ENCODE measurements at places on chromosomes 16 and 17. TPM values are rescaled to one million over a fixed set of nuclear protein-coding genes. Genes with fewer than 3 reads are reported as not detected.

- DNase-seq: no peak
These were observed 6.6 kb upstream of the ABCA5 start for GRCh38 chr17:69333561-69333960.

DNA sequence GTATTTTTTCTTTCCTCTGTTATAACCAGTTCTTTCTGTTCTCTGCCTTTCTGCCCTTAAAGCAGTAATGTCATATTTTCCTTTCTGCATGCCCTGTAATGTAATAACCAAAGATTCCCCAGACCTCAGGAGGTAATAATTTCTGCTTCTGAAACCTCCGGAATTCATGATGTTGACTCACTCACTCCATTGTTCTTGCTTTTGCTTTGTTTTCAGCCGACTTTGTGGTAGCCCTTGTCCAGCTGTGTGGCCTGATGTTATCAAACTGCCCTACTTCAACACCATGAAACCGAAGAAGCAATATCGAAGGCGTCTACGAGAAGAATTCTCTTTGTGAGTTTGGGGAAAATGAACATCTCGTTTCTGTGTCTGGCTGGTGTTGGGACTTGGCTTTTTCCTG lies 55.9 kb downstream of the CDK12 start:
- no peak for DNase-seq

GRCh38 chr16:85072947-85073346 lies 39.3 kb downstream of the CIBAR2 start:
- no peak for DNase-seq

- DNase-seq: no peak
These were observed 7.6 kb upstream of the CSNK1D start for GRCh38 chr17:82281076-82281475.

GRCh38 chr16:15721018-15721417 lies 71.0 kb downstream of the NDE1 start:
- no peak for DNase-seq

DNA sequence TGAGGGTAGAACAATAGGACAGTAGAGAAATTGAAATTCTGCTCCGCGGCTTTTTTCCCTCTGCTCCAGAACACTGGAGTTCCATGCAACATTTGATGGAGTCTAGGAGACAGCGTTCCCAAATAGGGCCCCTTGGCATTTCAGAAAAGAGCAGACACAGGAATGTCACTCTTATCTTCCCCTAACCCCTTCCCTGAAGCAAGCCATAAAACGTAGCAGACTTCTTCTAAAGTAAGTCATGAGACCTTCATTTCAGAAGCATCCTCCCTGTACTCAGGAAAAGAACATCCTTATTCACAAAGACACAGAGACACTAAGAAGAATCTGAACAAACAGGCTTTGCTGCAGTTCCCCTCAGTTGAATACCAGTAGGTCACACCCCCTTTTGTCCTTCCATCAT lies 296.1 kb upstream of the SOX9 start:
- DNase-seq: no peak

SLC12A3 gene
- 49.8 TPM for polyA plus RNA-seq

ZACN gene
- polyA plus RNA-seq: 15.8 TPM

GRCh38 chr16:820748-821147 lies 20.2 kb upstream of the GNG13 start:
- DNase-seq: no peak

- no peak for DNase-seq
These were observed 46.5 kb upstream of the GSE1 start for GRCh38 chr16:85566561-85567100.

Data from renal cortex interstitium (tissue), 15 donors.